ENCODE measurements at places on chromosomes 16 and 17. TPM values are rescaled to one million over a fixed set of nuclear protein-coding genes. Genes with fewer than 3 reads are reported as not detected.

The RCVRN gene
- 0.81 TPM for total RNA-seq

The USP10 gene
- 67.1 TPM for total RNA-seq

The CDH13 gene
- total RNA-seq: 4.2 TPM

The ZNF646 gene
- total RNA-seq: 14.2 TPM

The MYLK3 gene
- total RNA-seq: 0.54 TPM

The NHLRC4 gene
- total RNA-seq: 2.9 TPM

The TTYH2 gene
- total RNA-seq: 6.1 TPM

The CFAP119 gene
- not detected for total RNA-seq

The GPR179 gene
- total RNA-seq: 0.13 TPM

The CTRL gene
- not detected for total RNA-seq

The KRTAP9-6 gene
- not detected for total RNA-seq

The DBNDD1 gene
- total RNA-seq: 4.1 TPM

The PABPN1L gene
- not detected for total RNA-seq

The MCRIP1 gene
- total RNA-seq: 131 TPM

The CPHXL gene
- not detected for total RNA-seq

The MYH13 gene
- not detected for total RNA-seq

The C16orf86 gene
- 12.9 TPM for total RNA-seq

Measured in gastroesophageal sphincter (tissue), 4 donors.